Stimulated activated CD8-positive, alpha-beta memory T cell treated with anti-CD3 and anti-CD28 coated beads, Interleukin-15, amount 100 ng/mL, for 24 hours (primary cell): ENCODE measurements at places on chromosomes 1 and 21.

DNA sequence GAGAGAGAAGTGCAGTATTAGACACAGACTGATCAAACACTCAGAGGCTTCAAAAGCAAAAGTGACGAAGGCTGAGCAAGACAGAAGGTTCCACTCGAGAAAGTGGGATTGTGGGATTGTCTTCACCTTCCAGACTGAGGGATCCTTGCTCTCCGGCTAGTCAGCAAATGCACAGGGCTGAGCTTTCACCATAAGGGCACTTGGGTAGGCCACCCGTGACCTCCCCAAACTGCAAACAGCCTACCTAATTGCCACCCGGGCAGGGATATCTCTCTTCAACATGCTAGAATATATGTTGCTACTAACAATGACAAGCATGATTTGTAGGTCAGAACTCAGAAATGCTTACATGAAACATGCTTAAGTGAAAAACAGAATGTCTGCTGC, 35.3 kb upstream of the RIPK4 start:
- no peak for DNase-seq

DNA sequence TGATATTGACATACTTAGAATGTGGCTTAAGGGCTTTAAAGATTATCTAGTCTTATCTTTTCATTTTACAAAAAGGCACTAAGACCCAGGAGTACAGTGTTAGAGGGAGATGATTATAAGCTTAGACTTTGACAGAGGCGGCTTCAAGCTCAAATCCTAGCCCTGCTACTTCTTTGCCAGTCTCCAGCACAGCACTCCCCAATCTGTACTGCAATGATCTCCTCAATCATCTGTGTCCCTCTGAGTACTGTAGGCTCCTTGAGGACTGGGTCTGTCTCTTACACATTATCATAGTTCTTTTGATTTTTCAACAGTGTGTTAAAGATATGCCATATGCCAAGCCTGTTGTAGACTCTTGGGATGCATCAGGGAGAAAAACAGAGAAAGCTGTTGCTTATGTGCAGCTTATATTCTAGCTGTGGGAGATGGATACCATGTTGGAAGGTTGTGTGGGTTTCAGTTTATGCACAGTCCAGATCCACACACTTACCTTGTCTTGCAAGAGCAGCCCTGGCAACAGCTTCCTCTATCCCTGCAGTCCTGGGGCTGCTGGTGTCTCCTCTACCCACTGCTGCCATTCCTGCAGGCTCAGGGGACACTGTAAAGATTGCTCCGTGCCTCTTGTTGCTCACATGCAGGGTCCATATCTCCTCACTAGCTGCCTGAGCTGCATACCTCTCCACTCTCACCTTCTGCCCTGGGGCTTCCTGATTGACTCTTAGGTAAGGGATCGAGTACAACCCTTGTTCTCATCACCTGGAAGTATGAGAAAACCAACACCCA, 103.9 kb upstream of the TSPAN2 start:
- no peak for DNase-seq

- no peak for DNase-seq
These were observed 61.6 kb downstream of the OPTC start for GRCh38 chr1:203555511-203556046.

DNA sequence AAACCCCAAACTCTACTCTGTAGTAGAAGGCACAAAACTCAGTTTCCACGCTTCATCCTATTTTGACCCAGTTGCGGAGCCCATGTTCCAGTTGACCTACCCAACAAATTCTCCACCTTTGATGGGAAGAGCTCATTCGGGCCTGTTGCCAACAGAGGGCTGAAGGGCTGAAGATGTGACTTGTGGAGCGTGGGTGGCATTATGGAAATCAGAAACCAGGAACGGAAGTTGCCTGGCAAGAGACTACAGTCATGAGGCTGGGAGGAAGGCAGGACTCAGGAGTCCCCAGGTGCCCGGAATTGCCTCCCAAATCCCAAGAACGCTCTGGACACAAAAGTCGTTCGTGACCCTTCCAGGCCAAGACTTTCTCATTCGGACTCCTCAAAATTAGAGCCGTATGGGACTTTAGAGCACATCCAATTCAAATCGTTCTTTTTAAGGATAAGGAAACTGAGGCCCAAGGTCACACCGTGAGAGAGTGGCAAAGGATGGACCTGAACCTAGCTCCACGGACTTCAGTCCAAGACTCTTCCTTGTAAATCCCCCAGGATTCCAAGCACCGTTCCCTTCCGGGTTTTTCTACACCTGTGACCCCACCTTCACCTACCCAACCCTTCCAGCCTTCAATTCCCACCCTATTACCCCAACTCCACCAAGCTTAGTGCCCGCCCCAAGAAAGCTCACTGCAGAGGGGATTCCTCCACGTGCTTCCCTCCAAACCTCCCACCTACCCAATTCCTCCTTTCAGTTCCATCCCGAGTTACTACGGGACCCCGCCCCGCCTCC, 739 bp downstream of the SMG5 start:
- no peak for DNase-seq

GRCh38 chr1:6097117-6097595, 51.5 kb downstream of the KCNAB2 start:
- DNase-seq: no peak

- no peak for DNase-seq
These were observed 14.2 kb downstream of the BATF3 start for GRCh38 chr1:212685429-212685828.

DNA sequence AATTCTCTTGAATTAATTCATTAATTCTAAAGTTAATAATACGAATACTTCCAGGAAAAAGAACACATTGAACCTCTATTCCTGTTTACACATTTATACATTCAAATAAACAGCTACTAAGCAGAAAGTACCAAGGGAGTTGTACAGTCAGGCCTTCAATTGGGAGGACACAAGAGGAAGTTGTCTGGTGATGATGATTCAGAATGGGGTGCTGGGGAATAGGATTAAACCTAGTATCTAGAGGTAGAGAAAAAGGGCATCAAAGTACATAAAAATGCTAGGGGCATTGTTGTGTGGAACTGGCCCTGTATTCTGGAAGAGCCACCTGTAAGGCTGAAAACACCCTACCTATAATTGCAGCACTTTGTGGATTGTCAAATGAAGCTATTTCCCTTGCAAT, 71.7 kb upstream of the MROH9 start:
- no peak for DNase-seq

DNA sequence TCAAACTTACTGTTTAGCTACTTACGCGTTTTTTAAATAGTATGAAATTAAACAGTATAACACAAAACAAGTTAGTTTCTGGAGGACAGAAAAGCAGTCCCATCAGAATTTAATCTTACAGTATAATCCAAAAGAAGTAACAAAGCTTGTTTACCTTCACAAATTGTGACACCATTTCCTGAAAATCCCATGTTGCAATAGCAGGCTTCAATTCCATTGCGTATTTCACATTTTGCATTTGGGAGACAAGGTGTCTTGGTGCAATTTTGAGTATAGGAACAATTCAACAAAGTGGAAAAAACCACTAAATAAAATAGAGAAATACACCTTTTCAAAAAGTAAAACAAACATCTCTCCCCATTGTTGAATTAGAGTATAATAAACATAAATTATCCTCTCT, 1.6 kb downstream of the ADGRL4 start:
- no peak for DNase-seq

GRCh38 chr1:55211863-55212262, 3.3 kb downstream of the USP24 start:
- no peak for DNase-seq

DNA sequence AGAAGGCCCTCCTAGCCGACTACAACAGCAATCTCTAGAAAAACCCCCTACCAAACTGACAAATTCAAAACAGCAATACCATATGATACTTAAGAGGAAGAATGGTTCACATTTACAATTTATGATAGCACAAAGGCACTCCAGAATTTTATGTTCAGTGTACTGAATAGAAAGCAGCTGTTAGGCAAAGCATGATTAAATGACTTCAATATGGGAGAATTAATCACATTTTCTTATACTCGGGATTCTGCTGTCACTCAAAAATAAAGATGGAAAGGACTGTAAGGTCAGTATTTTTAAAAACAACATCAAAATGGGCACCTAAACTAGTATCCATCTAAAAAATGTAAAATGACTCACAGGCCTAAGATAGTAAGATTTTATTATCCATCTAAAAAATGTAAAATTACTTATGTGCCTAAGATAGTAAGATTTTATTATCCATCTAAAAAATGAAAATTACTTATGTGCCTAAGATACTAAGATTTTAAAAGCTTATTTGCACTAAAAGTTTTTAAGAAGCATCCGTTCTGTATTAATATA, 198.5 kb downstream of the SMYD3 start:
- DNase-seq: no peak

DNA sequence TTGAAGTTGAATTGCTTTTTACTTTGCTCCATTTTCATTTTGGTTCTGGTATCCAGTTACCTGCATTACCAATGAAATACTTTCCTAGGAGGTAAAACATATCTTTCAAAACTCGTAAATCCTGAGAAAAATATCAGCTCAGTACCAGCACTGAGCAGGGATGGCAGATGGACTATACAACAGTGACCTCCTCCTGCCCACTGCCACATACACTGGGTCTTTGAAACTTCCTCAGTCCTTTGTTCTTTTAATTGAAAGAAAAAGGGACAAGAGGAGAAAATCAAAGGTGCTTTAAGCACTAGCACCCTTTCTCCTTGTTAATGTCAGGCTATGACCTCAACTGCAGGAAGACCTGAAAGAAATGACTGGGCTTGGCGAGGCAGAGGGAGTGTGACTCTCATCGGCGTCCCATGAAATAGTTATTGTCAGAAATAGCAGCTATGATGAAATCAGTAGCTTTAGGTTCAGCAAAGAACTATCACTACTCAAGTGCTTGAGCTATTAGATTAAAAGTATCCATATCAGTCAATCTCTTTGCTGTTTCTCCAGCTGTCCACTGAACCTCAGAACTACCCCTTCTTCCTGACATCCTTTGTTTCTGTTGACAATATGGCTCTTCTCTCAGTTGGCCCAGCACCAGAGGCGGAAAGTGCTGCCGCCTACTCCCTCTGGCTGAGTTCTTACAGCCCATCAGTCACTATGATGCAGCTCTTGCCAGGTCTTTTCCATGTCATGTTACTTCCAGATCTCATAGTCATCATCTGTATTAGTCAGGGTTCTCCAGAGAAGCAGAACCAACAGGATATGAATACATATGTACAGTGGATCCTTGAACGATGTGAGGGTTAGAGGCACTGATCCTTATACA, 207.0 kb upstream of the MAP1LC3C start:
- no peak for DNase-seq

- DNase-seq: no peak
These were observed 725 bp downstream of the CR1L start for GRCh38 chr1:207645635-207646081.

DNA sequence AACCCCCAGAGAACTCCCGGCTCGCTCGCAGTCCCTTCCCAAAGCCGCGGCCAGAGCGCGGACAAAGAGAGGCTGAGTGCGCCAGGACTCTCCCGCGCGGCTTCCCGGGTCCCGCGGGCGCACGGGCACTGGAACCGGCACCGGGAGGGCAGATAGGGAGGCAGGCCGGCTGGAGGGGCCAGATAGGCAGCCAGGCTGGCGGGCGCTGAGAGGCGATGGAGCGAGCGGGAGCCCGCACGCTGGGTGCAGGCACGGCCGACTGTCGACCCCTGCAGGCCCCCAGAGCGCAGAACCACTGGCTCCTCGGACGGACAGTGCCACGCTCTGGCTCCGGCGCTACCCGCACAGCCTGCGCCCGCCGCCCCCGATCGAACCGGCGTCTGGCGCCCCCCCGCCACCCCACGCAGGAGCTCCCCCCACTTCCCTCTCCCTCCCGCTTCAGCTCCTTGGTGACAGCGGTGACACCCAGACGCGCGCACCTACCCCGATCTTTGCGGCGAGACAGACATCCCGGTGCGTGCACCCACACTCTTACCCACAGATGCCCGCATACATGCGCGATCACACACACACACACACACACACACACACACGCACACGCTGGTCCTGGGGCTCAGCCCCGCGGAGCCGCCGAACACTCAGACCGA, 534 bp downstream of the SLC6A9 start:
- no peak for DNase-seq

- DNase-seq: no peak
These were observed 72.7 kb downstream of the SYCP1 start for GRCh38 chr1:114927401-114927800.

DNA sequence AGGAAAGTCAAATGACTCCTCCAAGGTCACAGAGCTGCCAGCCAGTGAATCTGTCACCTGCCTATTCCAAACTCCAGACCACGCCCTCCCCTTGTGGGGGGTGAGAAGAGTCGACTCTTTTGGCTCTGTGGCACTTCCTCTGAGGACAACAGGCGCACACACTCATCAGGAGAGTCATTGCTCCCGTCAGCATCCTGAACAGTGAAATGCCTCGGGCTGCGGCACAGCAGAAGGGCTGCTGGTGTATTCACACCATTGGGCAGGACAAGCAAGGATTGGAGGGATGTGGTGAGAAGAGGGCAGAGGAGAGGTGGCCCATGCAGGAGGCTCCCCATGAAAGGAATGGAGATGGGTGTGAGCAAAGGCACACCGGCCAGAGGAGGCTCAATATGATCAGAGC, 239.0 kb downstream of the TOMM20 start:
- DNase-seq: no peak

DNA sequence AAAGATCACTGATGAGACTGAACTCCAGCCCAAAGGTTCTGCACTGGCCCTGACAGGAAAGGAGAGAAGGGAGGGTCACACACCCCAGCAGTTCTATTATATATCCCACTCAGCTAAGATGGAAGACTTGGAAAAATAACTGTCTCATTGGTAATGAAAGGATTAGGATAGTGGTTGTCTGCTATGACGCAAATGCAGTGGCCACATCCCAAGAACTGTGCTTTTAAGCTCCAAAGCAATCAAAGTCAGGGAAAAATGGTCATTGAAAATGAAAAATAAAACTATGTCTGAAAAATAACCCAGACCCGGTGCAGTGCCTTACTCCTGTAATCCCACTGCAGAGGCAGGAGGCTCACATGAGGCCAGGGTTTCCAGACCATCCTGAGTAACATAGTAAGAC, 31.0 kb downstream of the PSMG1 start:
- no peak for DNase-seq

DNA sequence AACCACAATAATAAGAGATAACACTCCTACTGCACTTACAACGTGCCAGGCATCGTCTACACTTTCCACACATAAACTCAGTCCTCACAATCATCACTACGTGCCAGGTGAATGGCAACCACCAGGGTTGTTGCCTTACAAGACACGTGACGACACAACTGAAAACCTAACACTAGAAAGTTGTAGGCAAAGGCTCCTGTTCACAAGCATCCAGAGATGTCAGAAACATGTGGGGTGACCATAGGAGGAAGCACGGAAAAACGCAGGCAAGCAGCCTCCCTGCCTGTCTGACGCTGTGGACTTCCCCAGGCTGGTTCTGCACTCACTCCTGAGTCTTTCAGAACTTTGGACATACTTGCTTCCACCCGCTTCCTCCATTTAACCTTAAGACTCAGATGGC, 7.0 kb downstream of the CAPZB start:
- DNase-seq: no peak

GRCh38 chr1:225567789-225568188, 85.1 kb downstream of the ENAH start:
- DNase-seq: no peak

GRCh38 chr1:2585318-2586092, 1.1 kb upstream of the PRXL2B start:
- no peak for DNase-seq
